OCI-LY7 (cell line): ENCODE measurements at places on chromosomes 1 and 21.
A peak's percentile ranks its signal among the peaks of the same experiment; 100 is the strongest.

- DNase-seq = no peak
These were observed 20.7 kb downstream of the IL10RB start for GRCh38 chr21:33286600-33287456.

DNA sequence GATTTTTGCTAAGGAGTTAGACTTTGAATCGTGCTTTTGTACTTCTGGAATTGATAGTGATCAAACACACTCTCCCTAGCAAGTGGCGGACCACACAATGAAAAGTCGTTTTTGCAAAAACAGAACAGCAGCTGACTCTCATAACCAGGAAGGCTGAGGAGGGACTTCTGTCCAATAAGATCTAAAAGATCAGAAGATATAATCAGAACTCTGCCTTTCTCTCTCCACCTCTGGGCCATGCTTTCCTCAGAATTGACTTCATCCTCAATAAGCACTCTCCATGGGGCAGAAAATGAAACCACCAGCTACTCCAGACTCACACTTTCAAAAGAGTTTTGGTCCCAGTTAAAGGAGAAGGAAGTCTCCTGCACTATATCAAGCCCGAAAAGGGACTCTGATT lies 55.3 kb upstream of the SAMD13 start:
- no peak for DNase-seq

DNA sequence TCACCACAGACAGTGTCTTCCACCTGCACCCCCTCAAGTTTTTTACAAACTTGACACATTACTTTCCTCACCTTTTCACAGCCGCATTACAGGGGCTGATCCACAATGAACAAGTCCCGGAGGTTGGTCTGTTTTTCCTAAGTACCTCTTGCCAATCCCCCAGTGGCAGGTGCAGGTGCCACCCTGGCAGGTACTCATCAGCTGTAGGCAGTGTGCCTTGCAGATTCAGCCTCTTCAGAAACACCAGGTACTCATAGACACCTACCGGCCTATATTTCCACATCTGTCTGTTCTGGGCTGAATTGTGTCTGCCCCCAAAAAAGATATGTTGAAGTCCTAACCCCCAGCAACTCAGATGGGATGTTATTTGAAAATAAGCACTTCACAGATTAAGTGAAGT lies 81.4 kb upstream of the CNIH3 start:
- DNase-seq = no peak

GRCh38 chr1:42423681-42424080 lies 32.1 kb downstream of the ZMYND12 start:
- no peak for DNase-seq

GRCh38 chr1:24641646-24642151 lies 1.4 kb upstream of the SRRM1 start:
- DNase-seq = peak; percentile 45

GRCh38 chr1:189751311-189751710 lies 726.4 kb downstream of the BRINP3 start:
- no peak for DNase-seq

GRCh38 chr1:19385869-19386591 lies 73.9 kb downstream of the SLC66A1 start:
- no peak for DNase-seq

DNA sequence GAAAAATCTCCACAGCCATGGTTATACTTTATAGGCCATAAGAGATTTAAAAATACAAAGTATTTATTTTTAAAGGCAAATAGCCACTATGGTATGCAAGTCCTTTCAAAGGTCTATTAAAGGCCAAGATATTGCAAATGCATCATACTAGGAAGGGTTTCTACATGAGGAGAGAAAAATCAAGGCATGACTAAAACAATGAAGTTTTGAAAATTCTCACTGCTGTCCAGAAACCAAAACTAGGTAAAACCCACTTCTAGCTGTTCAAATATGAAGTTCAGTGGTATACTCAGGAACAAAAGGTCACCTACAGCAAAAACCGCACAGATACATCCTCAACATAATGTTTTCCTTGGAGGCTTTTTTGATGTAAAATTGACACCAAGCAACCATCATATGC lies 75.0 kb downstream of the EPS15 start:
- no peak for DNase-seq

DNA sequence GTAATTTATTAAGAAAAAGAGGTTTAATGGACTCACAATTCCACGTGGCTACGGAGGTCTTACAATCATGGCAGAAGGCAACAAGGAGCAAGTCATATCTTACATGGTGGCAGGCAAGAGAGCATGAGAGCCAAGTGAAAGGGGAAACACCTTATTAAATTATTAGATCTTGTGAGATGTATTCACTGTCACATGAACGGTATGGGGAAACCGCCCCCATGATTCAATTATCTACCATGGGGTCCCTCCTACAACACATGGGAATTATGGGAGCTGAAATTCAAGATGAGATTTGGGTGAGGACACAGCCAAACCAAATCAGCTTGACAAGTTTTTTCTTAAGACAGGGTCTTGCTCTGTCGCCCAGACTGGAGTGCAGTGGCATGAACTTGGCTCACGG lies 14.3 kb downstream of the DAP3 start:
- no peak for DNase-seq

- no peak for DNase-seq
These were observed 8.2 kb upstream of the INSL5 start for GRCh38 chr1:66809245-66809644.

- DNase-seq = no peak
These were observed 4.2 kb downstream of the GSTM4 start for GRCh38 chr1:109659997-109660690.

DNA sequence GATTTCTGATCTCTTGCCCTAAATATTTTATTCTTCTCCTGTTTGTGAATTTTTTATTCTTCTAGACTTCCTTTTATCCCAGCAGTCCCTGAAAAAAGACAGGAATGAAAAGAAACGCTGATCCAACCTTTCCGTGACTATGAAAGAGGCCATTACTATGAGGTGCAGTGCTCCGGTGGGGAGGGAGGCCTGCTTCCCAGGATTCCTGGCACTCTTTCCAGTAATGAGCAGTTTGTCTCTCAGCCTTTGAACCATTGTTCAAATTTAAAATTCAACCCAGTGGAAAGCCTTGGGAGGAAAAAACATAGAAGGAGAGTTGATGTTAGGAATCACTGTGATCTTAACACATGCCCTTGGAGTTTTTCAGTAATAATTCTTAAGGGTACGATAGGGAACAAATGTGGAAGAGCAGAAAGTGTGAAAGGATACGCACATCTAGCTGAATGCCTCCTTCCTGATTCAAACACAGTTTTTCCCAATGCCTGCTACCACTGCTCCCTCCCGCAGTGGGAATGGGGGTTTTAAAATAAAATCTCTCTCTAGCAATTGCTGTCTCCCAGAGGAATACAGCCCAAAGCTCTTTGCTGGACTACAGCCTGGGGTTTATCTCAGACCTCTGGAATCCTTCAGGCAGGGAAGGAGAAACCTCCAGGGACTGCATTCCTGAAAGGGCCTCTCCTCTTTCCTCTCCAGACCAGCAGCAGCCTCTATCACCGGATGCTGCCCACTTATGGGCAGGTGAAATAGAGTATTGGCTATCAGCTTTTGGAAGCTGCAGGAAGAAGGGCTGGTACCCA lies 6.1 kb downstream of the IER5 start:
- DNase-seq = no peak

DNA sequence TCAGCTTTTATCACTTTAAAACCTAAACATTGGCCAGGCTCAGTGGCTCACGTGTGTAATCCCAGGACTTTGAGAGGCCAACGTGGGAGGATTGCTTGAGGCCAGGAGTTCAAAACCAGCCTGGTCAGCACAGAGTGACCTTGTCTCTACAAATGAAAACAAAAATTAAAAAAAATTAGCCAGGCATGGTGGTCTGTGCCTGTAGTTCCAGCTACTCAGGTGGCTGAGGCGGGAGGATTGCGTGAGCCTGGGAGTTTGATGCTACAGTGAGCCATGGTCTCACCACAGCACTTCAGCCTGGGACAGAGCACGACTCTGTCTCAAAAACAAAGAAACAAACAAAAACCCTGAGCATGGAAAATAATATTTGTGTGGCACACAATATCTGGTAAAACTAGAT lies 143.5 kb upstream of the HNRNPU start:
- DNase-seq = no peak
